ENCODE measurements at places on chromosomes 12 and 14.

DNA sequence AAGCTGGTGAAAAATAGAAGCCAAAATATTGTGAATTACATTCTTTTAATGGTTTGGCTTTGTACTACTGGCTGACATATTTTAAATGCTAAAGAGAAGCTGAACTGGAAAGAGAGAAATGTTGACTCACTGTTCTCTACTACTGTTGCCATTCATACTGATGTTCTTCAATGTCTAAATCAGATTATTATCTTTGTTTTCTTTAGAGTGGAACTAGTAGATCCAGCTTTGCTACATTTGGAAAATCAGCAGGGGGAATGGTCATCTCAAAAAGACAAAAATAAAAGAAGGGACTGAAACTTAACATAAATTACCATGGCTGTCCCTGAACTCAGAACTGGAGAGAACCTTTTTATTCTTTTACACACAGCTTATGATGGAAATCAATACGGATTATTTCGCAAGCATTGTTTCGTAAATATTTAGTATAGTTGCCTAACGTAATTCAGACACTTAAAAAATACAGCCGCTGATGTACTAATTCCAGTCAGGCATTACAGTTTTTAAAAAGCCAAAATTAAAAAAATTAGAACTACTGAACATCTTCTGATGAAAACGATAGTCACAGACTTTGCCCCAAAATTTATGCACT, 76.3 kb upstream of the OTX2 start:
- no peak for DNase-seq

GRCh38 chr12:22282283-22282682, 52.2 kb downstream of the ST8SIA1 start:
- no peak for DNase-seq

DNA sequence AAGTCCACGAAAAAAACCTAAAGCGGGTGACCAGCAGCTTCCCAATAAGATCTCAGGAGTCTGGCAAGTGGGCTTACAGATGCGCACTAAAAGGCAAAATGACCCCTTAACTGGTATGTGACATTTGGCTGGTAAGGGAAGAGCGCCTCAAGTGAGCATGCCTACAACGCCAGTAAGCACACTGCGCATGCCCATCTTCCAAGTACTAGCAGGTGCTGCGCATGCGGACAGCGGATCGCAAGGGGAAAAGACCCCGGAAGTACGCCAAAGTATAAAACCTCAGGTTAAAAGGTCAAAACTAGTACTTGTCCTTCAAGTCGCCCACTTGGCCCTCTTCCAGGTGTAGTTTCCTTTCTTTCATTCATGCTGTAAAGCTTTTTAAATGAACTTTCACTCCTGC, 518.5 kb upstream of the MDGA2 start:
- no peak for DNase-seq

- DNase-seq, result no peak
Observed at GRCh38 chr14:68231898-68232297, 412.3 kb downstream of the RAD51B start.

- peak; percentile 76 for DNase-seq
Observed at GRCh38 chr12:53231921-53232645, at the start of gene RARG. Gene RARG (minus strand): TSS chr12:53232209. CDS start chr12:53227545, 4,664 bp downstream.

DNA sequence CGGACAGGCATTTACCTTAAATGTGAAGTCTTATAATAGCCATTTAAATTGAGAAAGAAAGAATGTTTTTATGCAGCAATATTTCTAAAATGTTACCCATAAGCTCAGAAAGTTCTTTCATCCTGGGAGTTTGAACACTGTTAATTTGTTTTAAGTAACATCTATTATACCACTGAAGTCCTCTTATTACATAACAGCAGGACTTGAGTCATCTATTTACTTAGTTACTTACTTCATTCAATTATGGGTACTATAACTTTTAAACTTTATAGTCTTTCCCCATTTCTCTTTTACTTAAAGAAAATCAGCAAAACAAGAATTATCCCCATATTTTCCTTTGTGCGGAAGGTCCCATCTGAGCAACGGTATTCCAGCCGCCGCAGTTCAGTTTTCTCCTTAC, 473.1 kb downstream of the ETNK1 start:
- DNase-seq, result no peak
